ENCODE measurements at places on chromosomes 3 and 15.

DNA sequence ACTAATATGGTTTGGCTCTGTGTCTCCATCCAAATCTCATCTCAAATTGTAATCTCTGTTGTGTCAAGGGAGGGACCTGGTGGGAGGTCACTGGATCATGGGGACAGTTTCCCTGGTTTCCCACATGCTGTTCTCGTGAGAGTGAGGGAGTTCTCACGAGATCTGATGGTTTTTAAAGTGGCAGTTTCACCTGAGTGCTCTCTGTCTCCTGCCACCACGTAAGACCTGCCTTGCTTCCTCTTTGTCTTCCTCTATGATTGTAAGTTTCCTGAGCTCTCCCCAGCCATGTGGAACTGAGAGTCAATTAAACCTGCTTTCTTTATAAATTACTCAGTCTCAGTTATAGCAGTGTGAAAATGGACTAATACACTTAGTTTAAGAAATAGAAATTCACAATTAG is 228.9 kb downstream of the CD47 start:
- no peak for DNase-seq

DNA sequence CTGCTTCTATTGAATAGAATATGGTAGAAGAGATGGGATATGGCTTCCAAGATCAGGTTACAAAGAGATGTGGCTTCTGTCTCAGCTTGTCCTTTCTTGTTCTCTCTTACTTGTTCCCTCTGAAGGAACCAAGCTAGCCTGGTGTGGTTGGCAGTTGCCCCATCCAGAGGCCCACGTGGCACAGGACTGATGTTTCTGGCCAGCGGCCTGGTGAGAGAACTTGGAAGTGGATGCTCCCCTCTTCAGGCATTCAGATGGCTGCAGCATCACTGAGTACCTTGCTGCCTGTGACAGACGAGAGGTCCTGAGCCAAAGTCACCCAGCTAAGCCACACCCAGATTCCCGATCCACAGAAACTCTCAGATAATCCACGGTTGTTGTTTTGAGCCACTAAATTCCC is 183.6 kb downstream of the NSMCE3 start:
- DNase-seq: no peak

- DNase-seq: no peak
Observed at GRCh38 chr3:132550579-132551305, 46.3 kb upstream of the ACKR4 start.

GRCh38 chr15:67188551-67189218 is 65.8 kb downstream of the AAGAB start:
- DNase-seq: no peak

GRCh38 chr3:66485291-66485968 is 15.4 kb downstream of the LRIG1 start:
- no peak for DNase-seq
